KBM-7 (cell line): ENCODE measurements at places on chromosomes 13 and 19.

DNA sequence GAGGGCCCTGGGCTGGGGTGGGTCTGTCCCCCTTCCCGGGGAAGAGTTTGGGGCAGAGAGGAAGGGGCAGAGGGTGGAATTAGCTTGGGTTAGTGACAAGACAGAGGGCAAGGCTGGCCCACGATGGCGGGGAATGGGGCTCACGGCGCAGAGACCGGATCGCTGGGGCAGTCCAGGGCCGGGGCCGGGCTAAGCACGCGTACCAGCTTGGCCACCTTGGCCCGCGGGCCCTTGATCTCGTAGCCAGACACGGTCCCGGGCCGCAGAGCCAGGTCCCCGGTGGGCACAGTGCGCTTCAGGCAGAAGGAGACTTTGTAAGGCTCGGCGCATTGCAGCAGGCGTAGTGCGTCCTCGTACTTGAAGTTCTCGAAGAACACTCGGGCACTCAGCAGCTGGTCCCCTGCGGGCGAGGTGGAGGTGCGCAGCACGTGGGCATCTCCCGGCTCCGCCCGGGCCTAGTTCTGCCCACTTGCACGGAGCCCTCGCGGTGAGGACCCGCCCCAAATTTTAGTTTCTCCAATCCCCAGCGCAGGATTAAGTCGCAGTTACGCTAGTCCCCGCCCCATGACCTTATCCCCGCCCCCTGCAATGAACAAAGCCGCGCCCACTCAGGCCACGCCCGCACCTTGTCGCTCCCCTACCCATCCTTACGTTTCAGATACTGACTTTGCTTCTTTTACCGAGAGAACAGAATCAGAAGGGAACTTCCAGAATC is 8.6 kb upstream of the HIPK4 start:
- no peak for DNase-seq

GRCh38 chr13:46321494-46322225 is 65.4 kb downstream of the RUBCNL start:
- peak; percentile 71 for DNase-seq

- no peak for DNase-seq
Observed at GRCh38 chr19:50239921-50240590, 36.6 kb downstream of the MYH14 start.

DNA sequence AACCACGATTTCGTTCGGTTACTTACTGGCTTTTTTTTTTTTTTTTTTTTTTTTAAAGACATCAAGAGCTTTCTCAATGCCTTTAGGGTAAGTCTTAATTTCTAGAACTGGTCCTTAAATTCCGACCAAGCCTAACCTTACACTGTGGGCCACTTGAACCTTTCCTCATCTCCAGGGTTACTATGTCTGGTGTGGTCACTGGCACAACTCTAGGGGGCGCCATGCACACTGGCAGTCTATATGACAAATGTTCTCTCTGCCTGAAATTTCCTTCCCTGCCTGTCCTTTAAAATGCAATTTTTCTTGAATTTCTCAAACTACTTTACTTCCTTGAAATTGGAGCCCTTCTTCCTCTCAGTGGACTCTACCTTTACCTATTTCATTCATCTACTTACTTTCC is 227.4 kb downstream of the KLF5 start:
- DNase-seq: no peak

GRCh38 chr19:55461974-55462626 is 658 bp upstream of the ISOC2 start:
- no peak for DNase-seq
